Kidney epithelial cell (primary cell): ENCODE measurements at places on chromosomes 2 and 18. TPM values are rescaled to one million over a fixed set of nuclear protein-coding genes. Genes with fewer than 3 reads are reported as not detected.

The GFPT1 gene
- total RNA-seq = 50.2 and 59.5 TPM in 2 replicates

The ASB18 gene
- not detected in 2 replicates for total RNA-seq

The DES gene
- total RNA-seq = 0.55 and 0.79 TPM in 2 replicates

The KIAA2012 gene
- total RNA-seq = not detected in 2 replicates

The B4GALT6 gene
- total RNA-seq = 8.8 and 28.7 TPM in 2 replicates

The IGFBP5 gene
- 51.7 and 72.3 TPM in 2 replicates for total RNA-seq

The KATNAL2 gene
- total RNA-seq = 0.88 and 1.4 TPM in 2 replicates

The UNC80 gene
- total RNA-seq = not detected in 2 replicates

The NXPH2 gene
- total RNA-seq = not detected in 2 replicates
